ENCODE measurements at places on chromosomes 11 and 22.

- no peak for DNase-seq
These were observed 58.6 kb upstream of the MPEG1 start for GRCh38 chr11:59271247-59271755.

DNA sequence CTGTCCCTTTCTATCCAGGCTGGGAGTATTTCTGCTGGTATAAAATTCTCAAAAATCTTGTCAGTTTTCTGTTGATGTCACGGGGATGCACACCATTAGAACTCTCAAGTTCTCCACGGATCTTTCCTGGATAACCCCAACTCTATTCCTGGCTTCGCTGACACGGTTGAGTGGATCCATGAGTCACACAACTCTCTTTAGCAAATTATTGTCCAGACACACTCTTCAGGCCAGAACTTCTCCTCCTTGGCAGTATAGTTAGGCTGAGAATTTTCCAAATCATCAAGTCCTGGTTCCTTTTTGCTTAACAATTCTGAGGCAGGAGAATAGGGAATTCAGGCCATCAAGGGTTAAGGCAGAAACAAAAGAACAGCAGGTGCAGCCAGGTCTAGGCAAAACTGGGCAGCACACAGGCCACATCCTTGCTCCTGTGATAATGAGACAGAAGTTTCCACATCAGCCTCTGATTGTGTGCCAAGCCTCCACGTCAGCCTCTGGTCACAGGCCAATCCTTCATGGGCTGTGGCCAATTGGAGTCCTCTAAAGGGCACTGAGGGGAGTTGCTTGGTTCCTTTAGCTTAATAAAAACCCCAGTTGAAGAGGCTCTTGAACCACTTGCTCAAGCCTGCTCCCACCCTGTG is 5.7 kb upstream of the ACAT1 start:
- no peak for DNase-seq

GRCh38 chr22:39114112-39114511 is 17.1 kb downstream of the APOBEC3H start:
- DNase-seq, result no peak

DNA sequence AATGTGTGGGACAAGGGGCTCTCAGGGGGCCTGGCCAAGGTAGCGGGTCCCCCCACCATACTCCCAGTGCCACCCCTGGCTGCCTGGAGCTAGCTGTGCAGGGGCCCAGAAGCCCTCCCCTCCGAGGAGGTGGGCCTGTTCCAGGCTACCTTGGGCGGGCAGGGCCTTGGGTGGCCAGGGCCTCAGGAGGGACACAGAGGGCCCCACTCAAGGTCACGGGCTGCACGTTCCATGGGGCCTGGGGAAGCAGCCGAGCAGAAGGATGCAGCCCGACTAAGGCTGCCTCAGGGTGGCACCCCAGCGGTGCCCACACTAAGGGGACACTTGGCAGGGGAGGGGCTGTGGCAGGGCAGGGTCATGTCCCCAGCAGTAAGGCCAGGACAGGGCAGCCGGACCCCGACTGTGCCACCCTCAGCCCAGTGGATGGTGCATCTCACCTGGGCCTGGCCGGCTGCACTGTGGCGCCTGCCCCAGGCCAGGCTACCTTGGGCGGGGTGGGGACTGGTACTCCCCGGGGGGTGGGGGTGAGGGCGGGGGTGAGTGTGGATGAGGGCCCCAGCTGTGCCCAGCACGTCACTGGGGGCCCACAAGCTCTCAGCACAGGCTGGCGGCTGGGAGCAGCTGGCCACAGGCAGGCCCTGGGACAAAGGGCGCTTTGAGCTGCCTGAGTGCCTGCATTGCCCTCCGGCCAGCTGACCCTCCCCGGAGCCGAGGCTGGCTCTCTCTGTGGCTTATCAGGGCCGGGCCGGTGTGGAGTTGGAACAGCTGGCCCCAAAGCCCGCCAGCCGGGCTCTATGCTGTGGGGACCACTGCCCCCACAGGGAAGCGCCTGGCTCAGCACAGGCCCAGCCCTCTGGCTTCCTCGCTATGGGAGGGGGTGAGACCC is 117.1 kb downstream of the KCNQ1 start:
- no peak for DNase-seq

DNA sequence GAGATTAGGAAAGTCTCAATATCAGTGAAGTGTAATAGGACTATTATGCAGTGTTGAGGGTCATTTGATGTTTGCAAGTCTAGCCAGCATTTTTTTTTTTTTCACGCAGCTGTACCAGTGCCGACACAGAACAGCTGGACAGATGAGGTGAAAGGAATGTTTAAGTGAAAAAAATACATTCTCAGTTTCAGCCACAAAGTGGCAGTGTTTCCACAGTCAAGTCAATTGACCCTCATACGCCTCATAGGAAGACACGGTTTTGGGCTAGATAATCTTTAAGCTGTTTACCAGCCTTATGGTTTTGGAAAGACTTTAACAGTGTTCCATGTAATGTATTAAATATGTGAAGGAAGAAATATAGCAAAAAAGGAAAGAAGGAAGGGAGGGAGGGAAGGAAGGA is 349.9 kb upstream of the ANO3 start:
- peak; percentile 12 for DNase-seq

DNA sequence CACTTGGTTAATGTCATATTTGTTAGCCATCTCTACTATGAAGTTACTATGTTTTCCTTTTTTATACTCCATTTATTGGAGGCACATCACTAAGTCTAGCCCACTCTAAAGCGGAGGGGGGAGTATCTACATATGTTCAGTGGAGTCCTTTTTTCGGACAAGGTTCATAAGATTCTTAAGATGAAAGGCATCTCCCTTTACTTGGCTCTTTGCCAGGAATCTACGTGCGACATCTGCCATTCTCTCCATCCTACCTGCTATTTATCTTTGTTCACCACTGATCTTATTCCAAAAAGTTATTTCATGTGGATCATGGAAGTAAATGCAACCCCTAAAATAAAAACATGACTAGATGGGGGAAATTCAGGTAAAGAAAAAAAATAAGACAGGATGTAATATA is 77.4 kb upstream of the YWHAH start:
- no peak for DNase-seq

GRCh38 chr11:20555783-20556182 is 43.6 kb upstream of the SLC6A5 start:
- DNase-seq, result no peak

DNA sequence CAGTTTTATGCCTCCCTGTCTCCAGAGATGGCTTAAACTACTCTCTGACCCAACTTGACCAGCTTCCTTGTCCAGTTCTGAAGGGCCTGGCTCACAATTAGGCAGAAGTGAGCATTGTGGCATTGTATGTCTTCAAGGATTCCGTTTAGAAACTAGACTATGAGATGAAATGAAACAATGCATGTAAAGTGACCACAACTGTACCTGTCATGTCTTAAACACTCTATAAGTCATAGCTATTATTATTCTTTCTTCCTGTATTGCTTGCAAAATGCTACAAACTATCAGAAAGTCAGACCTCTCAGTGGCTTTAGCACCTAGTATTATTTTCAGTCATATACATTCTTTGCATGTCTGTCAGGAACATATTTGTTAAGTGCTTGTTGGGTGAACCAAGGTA is 127.9 kb upstream of the MTMR2 start:
- DNase-seq, result no peak

DNA sequence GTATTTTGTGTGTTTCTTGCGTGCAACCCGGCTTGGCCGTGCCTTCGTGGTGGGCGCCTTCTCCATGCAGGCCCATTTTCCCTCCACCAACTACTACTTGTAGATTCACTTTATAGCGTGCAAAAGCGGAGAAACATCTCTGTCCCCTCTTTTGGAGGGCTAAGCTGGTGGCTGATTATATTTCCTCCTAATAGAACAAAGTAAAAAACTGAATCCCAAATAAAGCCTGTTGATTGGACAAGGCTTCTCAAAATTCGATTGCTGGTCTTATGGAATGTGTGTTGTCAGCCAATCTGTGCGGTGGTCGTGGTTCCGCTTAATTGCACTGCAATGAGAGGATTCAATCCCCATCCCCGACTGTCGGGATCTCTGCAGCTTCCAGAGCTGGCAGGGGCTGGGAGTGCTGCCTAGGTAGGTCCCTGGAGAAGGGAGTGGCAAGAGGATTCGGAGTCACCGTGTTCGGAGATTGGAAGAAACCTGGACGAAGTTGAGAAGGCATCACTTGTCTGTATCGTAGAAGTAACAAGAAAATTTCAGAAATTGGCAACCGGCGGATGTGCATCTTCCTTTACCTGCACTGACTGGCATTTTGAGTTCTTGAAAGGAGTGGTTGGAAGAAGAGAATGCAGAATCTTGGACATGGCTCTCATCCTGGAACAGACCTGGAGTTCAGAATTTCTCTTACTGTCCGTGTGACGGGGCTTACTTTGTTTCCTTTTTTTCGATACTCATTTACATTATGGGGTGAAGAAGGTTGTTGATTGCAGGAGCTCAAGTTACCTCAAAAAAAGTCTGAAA is 1.1 kb downstream of the HMGXB4 start:
- DNase-seq, result no peak

DNA sequence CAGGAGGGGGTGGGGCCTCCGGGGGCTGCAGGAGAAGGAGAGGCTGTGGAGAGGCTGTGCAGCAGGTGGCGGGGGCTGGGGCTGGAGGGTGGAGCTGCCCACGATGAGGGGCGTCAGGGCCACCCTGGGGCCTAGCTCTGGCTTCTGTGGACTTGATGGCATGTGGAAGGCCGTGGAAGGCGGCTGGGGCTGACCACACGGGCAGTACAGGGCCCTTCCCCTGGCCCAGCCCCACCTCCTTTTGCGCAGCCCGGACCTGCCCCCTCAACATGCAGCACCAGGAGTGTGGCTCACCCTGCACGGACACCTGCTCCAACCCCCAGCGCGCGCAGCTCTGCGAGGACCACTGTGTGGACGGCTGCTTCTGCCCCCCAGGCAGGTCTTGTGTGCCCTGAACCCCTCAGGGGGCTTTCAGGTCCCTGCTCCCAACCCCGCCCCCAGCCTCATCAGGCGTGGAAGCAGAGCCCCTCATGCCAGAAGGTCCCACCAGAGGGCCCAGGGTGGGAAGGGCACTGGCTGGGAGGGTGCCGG is 6.1 kb downstream of the MUC5B start:
- no peak for DNase-seq

DNA sequence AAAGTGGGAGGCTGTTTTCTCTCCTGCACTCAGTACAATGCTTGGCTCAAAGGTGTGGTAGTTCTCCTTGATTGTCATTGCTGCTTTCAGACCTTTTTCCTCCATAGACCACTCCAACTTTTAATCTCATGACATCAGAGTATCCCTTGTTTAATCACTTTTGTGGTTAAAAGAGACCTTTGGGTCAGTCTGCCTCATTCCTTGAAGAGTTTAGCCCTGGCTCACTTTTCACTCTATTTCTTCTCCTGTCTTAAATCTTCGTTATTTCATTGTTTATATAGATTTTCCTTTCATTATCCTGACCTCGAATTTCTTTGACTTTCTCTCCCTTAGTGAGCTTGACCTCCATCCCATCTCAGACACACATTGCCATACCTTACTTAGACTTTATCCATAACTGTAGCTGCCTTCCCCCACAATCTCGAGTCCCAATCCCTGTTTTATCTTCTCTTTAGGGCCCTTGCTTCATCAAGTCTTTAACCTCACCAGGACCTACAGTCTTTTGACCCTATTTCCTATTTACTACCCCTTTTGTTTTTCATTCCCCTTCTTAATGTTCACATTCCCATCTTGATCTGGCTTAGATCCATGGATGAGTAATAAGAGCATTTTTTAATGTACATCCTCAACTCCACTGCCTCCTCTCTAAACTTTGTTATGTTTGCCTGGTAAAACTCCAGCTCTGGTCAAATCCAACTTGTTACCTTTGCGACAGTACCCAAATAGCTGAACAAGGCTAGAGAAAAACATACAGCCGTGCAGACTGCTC is 9.5 kb downstream of the ATXN10 start:
- no peak for DNase-seq

- no peak for DNase-seq
These were observed 2.3 kb upstream of the RAD9A start for GRCh38 chr11:67389477-67389876.

DNA sequence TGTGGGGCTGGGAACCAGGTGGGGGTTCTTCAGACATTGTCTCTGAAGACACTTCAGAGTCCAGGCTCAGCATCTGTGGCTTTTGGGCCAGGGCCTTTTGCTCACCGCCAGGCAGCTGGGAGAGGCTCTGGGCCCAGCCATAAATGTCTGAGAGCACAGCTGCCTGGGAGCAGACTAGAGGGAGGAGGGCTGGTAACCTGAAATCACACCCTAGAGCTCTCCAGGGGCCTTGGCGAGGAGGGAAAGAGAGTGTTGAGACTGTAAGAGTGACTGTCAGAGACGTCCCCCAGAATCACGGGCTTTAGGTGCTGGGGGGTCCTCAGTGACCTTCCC is 4.1 kb downstream of the TRABD start:
- no peak for DNase-seq

Measured in AG04449 (cell line).